ENCODE measurements at places on chromosomes 7 and 10.

DNA sequence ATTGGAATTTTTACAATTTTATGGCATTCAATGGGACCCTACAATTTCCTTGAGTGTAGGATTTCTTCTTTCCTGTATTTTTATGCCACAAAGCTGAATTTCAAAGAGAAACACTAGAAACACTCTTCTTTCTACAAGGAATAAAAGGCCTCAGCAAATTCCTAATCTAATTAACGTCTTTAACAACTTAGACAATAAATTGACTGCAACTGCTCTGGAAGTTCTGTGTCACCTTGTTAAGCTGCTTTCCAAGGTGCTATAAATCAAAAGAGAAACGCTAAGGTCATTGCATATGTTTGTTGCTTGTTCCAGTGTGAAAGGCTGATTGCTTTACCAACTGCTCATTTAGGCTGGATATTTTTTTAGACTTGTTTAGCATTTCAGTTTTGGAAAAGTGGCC, 182.2 kb downstream of the POLR1F start:
- no peak for DNase-seq

GRCh38 chr10:29486433-29486832, 148.3 kb downstream of the SVIL start:
- no peak for DNase-seq

GRCh38 chr7:66246554-66247171, 41.5 kb downstream of the TPST1 start:
- no peak for DNase-seq

DNA sequence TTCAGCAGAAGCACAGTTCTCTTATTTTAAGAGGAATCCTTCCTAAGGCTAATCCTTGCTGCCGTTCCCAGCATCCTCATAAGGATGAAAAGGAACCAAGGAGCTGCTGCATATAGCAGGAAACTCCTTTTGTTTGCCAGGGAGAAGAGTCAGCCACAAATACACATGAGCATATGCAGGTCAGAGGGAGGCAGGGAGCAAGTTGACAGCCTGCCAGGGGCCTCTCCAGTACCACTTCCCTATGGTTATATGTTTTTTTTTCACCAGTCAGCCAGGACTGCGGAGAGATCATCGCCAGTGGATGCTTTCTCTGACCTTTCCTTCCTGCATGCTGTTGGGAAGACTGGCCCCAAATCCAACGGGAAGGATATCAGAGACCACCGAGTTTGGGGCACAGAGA, 39.8 kb downstream of the SLC35B4 start:
- no peak for DNase-seq

GRCh38 chr7:140156460-140157080, 20.2 kb downstream of the KDM7A start:
- DNase-seq, result no peak

GRCh38 chr7:46764100-46764936, 817.6 kb downstream of the TNS3 start:
- DNase-seq, result no peak

DNA sequence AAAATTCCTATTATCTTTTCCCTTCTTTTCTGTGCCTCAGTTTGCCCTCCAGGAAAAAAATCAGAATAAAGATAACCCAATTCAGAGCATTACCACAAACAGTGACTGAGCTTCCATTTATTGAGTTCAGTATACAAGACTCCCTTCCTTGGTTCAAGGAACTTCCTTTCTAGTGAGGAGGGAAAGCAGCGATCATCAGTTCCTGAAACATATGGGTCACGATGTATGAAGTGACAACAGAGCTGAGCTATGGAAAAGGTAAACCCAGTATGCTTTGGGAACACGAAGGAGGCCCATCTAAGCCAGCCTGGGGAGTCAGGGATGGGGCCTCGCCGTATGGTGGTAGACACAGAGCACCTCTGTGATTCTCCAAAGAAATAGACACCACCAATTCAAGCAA, 15.8 kb downstream of the C10orf71 start:
- DNase-seq, result no peak

- no peak for DNase-seq
Measured at GRCh38 chr7:143936087-143937009, 1.3 kb downstream of the OR2F2 start.

GRCh38 chr10:20173046-20173445, 356.8 kb downstream of the PLXDC2 start:
- no peak for DNase-seq

DNA sequence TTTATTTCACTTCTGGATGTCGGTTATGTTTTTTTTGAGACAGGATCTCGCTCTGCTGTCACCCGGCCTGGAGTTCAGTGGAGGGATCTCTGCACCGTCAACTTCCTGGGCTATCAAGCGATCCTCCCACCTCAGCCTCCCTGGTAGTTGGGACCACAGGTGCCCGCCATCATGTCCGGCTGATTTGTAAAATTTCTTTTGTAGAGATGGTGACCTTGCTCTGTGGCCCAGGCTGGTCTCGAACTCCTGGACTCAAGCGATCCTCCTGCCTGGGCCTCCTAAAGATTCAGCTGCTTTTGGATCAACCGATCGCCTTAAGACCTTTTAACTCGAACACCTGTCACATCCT, 606 bp upstream of the RABGEF1 start:
- DNase-seq, result no peak

DNA sequence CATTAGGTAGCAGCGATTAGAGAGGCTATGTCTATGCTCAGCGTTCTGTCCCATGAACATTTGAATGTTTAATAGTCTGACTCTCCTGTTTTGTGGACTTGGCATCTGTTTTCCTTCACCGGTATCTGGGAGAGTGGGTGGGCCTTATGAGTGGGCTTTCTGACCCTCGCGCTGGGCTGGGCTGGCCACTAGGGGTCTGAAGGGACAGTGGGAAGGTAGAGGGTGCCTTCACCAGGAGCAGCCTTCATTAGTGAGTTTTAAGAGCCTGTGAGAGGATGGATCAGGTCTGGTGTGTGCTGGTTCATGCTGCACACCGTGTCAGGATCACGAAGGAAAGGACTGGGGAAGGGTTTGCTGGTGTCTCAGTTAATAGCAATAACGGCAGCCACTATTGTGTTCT, 33.4 kb downstream of the DCLRE1A start:
- no peak for DNase-seq

- no peak for DNase-seq
Measured at GRCh38 chr10:70167246-70167645, 3.1 kb downstream of the SAR1A start.

DNA sequence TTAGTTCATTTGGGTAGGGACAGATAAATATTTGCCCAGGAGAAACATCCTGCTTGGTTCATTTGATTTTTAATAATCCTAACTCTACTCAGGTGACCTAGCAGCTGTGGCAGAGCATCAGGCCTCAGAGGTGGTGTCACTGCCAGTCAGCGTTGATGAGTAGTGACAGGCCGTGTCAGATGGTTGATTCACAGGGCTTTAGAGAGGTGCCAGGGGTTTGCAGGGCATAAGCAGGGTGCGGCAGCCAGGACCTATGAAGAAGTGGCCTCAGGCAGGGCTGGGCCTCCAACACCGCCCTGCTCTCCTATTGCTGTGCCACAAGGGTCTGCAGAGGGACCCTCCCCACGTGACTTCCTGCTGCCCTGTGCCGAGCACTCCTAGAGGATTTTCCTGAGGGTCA, 128.1 kb downstream of the HECW1 start:
- no peak for DNase-seq

GRCh38 chr10:45063591-45064231, 63.0 kb downstream of the ZNF22 start:
- no peak for DNase-seq

DNA sequence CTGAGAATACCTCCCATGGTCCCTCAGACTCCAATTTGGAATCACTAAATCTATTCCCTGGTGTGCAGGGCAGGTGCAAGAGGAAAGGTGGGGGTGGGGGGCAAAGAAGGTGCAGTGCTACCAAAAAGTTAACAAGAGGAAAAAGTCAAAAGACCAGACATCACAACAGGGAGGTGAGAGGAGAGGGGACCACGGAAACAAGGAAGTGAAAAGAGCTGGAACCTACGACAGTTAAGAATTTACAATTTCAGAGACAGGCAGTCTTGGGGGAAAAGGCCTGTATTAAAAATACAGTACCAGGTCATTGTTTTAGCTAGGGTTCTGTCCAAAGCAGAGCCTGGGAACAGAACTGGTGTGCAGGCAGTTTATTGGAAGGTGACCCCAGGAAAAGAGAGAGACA, 14.6 kb downstream of the ITGB1 start:
- DNase-seq, result no peak

DNA sequence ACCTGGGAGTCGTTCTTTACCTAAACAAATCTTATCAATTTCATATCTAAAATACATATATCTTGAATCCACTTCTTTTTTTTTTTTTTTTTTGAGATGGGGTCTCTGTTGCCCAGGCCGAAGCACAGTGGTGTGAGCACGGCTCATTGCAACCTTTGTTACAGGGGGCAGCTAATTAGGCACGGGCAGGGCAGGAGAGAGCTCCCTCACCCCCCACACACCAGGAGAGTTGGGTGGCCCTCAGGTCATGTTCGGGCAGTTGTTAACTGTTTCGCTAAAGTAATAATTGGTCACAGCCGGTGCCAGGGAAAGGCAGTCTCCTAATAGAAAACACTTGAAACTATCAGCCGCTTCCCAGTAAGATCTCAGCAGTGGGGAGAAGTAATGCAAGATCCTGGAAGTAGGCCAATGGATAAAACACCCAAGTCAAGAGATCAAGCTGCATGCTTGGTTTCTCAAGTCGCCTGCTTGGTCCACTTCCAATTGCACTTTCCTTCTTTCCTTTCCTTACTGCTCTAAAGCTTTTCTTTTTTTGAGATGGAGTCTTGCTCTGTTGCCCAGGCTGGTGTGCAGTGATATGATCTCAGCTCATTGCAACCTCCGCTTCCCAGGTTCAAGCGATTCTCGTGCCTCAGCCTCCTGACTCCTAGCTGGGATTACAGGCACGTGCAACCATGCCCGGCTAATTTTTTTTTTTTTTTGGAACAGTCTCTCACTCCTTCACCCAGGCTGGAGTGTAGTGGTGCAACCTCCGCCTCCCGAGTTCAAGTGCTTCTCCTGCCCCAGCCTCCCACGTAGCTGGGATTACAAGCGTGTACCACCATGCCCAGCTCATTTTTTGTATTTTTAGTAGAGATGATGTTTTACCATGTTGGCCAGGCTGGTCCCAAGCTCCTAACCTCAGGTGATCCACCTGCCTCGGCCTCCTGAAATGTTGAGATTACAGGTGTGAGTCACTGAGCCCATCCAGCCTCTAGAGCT, 21.3 kb upstream of the EFCAB10 start:
- no peak for DNase-seq

- no peak for DNase-seq
Measured at GRCh38 chr10:11240641-11241040, 223.0 kb downstream of the CELF2 start.

- no peak for DNase-seq
Measured at GRCh38 chr10:119769886-119770285, 44.0 kb downstream of the INPP5F start.

GRCh38 chr10:13686331-13686752, 99.6 kb downstream of the PRPF18 start:
- DNase-seq, result no peak

DNA sequence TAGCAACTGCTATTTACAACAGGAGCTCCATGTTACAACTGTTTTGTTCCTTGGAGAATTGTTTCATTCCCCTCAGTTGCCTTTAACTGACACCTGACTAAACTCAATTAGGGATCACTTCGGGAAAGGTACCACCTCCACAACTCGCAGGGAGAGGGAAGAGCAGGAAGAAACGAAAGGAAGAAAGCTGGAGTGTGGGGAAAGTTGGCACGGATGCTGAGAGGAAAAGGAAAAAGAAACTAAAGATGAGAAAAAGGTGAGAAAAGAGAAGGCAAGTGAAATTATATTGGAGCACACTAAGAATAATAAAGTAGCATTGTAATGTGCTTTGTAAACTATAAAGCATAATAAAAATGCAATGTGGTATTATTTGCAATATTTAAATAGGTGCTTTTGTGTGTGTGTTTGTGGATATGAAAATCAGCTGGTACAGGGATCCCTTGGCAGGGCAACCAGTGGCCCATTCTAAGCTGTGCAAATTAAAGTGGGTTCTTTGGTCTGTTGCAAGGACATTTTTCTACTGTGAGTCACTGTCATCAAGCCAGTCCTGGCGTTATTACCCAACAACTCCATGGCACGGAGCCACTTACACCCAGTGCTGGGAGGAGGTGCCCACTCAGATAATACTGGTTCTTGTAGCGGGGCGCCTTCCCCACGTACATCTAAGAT, 45.9 kb downstream of the HIPK2 start:
- no peak for DNase-seq

DNA sequence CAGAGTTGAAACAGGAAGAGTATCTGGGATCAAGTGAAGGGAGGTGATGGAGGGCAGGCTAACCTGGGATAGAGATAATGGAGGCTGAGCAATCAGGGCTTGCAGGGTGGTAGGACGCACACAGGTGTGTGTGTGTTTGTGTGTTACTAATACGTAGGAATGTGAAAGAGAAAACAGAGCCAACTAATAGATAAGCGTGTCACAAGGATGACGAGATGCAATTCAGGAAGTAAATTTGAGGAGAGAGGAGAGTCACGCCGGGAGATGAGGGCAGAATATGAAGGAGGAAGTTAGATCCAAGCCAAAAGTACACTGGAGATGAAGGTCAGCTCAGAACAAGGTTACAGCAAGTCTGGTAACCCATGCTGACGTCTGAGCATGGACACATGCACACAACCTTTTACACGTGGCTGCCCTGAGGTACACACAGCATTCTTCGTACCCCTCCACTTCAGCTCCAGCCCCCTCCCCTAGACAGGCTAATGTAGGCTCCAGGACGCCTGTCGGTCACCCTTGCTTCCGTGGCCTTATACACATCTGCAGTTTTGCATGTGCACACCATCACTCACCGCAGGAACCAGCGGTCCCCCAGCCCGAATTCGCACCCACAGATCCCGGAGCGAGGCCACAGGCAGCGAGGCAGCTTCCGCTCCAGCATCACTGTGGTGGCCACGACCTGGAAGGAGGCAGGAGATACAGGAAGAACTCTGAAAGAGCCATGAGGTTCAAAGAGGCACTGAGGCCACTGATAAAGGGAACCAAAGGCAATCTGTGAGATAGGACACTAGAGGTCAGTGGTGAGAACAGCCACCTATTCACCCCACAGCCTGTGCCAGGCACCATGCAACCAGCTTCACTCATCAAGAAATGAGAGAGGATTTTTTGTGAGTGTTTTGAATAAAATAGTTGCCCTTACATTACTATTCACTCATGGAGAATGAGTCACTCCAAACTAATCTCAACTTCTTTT, 23.7 kb upstream of the TRPV6 start:
- no peak for DNase-seq

GRCh38 chr10:99460070-99460469, 29.6 kb upstream of the GOT1 start:
- DNase-seq, result no peak

GRCh38 chr10:92756201-92757065, 66.7 kb downstream of the HHEX start:
- DNase-seq, result no peak

DNA sequence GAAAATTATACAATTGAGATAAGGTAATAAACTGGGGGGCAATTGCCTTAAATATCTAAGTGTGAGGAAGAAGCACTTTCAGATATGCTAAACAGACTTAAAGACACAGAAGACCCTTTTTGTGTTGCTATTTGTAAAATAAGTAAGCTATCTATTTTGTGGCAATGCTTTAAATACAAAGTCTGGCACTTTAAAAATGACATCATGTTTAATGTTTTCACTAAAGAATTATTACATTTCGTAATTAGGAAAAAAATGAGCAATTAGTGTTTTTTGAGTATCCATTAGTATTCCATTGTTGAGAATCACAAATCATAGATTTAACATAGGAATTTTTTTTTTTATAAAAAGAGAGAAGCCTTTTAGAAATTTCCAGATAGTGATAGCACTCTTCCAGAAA, 2.1 kb downstream of the CREB5 start:
- no peak for DNase-seq

Measured in T follicular helper cell (primary cell).